Hypothalamus (tissue), 51 donors: ENCODE measurements at places on chromosomes 16 and 17.
A peak's percentile ranks its signal among the peaks of the same experiment; 100 is the strongest.

- no peak for DNase-seq
Observed at GRCh38 chr17:78828470-78829185, 12.0 kb downstream of the USP36 start.

- DNase-seq = no peak
Observed at GRCh38 chr17:14471052-14471451, 170.2 kb downstream of the HS3ST3B1 start.

DNA sequence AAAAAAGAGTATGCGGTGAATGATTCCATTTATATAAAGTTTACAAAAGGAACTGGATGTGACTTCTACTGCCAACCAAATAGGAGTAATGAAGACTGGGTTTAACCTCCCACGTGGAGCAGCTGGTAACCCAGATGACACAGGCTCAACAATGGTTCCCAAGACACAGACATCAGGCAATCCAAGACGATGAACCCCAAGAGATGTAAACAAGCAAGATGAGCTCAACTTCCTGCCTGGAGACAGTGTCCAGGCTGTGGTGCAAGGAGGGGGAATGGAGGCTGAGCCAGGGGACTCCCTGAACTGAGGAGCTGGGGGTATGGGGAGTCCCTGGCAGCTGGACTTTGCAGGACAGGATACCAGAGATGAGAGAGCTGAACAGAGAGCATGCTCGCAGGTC, 104.7 kb downstream of the LITAF start:
- DNase-seq = no peak

DNA sequence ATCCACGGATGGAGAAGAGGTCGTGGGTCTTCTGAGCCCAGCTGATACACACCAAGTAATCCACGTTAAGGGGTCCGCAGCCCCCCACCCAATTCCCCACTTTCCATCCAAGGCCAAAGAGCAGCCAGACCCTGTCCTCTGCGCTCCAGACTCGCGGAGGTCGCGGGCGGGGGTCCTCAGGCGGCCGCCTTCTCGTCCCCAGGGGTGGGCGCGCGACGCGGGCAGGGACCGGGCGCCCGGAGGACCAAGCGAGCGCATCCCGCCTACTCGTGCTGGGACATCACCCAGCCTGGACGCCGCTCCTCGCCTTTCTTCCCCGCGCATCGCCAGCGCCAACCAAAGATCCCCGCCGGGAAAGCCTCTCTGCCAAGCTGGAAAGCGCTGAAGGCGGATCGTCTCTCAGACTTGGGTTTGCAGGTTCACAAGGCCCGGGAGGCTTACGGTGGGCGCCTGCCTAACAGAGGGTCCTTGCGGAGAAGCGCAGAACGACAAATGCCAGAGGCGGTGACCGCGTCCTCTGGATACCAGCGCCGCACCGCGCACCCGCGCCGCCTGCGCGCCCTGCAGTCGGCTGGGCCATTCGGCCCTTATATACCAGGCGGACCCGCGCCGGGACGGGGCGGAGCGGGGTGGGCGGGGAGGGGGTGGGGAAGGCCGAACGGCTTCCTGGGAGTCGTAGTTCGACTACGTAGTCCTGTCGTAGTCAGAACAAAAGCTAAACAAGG, 471.6 kb downstream of the SOX9 start:
- DNase-seq = peak; percentile 79

- peak; percentile 39 for DNase-seq
Observed at GRCh38 chr16:28975158-28975599, 601 bp downstream of the SPNS1 start.

DNA sequence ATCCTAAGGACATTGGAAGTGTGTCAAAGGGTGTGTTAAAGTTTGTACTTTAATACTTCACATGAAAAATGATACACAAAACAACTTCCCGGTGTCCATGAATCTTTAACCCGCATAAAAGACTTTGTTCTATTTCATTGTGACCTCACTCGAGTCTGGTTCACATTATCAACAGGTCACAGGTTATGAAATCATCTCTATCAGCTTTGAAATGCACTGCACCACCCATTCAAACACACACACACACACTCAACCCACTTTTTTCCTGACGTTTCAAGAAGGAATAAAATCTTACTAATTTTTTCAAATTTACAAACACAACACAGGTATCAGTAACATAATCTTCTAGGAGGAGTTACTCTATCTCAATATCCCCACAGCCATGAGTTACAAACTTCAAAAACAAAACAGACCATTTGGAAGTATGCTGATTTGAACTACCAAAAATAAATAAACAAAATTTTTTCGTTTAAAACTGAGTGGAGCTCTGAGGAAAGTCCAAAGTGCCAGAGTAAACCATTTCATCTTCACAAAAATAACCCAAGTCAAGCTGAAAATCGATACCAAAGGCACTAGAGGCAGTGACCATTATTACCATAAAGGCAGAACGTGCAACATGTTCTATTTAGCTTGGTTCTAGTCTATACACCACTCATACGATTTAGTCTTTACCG, 2.7 kb downstream of the ACOX1 start:
- DNase-seq = no peak

GRCh38 chr17:29369831-29370735, 20.1 kb upstream of the TAOK1 start:
- DNase-seq = peak; percentile 36

DNA sequence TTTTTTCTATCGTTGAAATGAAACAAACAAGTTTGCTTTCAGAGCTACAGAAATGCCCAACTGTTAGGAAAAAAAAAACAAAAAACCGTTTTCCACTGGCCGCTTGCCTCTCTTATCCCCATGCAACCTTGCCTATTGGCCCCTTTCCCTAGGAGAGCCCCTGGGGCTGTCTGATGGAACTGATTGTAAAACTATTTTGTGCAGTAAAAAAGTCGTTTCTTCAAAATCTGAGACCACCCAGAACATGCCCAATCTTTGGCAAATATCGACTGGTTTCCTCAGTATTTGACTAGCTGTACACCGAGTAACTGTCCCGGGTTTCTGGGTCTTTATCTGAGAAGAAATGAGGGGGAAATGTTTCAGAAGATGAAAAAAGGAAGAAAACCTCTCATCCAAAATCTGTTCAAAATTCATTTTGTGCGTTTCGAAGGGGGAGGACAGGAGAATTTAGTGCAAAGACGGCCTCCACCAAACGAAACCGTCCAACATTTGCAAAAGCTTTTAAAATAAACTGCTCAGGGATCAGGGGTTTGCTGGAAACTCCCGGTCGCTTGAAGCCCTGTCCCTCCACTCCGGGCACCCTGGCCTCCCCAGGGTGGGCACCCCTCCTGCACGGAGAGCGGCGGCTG, 1.1 kb upstream of the GNAO1 start:
- peak; percentile 26 for DNase-seq

- peak; percentile 55 for DNase-seq
Observed at GRCh38 chr17:10114931-10115535, 83.4 kb downstream of the GAS7 start.

GRCh38 chr16:90019543-90020259, 445 bp upstream of the DBNDD1 start:
- peak; percentile 33 for DNase-seq

DNA sequence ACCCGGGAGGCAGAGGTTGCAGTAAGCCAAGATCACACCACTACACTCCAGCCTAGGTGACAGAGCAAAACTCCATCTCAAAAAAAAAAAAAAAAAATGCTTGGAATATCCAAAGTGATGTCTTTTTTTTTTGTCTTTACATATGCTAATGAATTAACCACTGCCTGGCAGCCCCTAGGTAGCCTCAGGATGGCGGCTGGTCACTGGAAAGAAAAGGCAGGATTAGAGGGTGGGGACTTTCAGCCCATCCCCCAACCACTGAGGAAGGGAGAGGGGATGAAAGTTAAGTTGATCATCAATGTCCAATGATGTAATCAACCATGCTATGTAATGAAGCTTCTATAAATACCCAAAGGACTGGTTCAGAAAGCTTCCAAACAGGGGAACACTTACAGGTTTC, 26.8 kb downstream of the RNF157 start:
- no peak for DNase-seq

GRCh38 chr16:8668113-8668512, 6.3 kb upstream of the ABAT start:
- DNase-seq = no peak

DNA sequence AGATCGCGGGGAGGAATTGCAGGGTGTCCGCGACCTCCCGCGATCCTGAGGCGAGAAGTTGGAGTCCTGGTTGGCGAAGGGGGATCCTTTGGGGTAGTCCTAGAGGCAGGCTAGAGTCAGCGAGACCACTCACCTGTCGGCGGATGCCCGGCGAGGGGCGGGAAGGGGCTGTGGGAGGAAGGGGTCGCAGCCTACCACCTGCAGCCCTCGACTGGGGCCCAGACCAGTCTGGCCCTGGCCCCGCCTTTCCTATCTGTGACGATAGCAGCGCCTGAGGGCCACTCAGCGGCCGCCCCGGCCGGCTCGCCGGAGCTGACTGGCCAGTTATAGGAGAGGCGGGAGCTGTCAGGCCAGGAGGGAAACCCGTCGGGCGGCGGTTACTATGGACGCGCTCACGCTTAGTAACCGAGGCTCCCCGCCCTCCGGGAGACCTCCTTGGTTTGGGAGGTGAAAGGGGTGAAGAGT, at the start of gene TEKT3:
TEKT3 (minus strand) TSS at position 213 of the 465 bp plus-strand sequence. CDS start 10,012 bp downstream, outside the sequence.
- no peak for DNase-seq

DNA sequence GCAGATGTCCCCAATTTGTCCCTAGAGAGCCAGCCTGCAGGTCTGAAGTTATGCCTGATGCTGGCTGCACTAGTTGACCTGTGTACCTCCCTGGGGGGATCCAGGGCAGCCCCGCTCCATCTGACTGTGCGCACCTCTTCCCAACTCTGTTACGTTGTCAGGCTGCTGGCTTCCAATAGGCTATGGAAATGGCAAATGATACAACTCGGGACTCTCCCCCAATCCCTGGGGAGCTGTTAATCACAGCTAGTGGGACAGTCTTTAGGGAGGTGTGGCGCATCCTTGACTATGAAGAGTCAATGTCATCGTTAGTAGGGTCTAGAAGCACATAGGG, 30.1 kb downstream of the GPRC5B start:
- no peak for DNase-seq

DNA sequence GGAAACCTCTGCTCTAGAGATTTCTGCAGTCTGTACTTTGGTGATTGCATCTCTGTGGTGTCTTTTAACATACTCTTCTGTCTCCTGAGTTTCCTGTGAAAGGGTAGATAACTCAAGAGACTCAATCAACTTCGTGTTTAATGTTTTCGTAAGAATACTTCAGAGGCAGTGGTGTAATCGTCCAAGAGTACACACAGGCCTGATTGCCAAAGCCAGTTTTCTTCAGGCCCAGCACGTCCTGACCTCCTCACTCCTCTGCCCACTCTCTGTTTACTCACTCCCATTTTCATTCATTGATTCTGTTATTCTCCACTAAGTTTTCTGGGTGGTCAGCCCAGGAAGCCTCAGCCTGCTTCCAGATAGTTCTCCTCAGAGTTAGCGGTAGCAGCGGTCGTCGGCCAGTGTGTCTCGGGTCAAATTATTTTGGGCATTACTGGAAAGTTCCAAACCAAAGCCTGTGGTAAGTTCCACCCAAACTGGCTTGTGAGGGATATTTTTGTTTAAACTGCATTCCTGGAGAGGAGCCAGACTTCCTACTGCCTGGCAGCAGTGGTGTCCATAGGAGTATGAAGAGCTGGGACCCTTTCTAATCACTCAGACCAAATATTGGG, 293.2 kb downstream of the WWOX start:
- DNase-seq = no peak

DNA sequence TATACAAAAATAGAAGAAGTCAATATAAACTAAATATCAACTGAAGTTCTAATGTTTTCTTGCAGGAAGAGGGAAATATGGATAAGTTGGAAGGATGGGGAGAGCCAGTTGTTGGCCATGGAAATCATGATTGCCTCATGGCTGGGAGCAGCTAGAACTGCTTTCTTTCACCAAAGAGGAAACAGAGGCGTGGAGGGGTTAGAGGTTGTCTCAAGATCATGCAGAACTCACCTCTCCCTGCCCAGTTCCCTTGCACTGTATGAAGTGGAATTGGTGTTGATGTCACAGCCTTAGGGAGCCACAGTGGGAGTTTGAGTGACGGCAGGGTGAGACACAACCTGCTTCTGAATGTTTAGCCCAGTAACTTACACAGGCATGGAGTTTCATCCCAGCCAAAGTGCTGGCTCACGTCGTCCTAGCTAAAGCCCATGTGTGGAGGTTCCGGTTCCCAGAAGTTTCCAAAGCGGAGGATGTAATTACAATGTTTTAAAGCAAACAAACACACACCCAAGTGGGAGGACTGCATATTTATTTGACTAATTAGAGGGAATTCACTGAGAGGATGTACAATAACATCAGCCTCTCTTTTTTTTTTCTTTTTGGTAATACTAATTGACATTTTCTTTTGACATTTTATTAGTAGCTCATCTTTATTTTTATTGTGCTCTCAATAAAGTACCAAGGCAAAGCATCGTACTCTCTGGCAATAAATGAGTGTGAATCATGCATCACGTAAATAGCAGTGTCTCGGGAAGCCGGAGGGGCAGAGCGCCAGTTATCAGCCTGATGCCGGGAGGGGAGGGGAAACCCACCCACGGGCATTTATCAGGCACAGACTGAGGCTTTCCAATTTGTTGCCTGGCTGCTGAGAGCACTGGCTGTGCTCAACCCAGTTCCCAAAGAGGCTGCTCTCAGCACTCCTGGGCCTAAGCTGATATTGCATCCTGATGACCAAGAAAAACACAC, 118.7 kb upstream of the CDH5 start:
- no peak for DNase-seq

GRCh38 chr17:38604479-38605403, 1.0 kb downstream of the SRCIN1 start:
- peak; percentile 63 for DNase-seq

- no peak for DNase-seq
Observed at GRCh38 chr16:62805221-62805857, 769.1 kb upstream of the CDH8 start.

DNA sequence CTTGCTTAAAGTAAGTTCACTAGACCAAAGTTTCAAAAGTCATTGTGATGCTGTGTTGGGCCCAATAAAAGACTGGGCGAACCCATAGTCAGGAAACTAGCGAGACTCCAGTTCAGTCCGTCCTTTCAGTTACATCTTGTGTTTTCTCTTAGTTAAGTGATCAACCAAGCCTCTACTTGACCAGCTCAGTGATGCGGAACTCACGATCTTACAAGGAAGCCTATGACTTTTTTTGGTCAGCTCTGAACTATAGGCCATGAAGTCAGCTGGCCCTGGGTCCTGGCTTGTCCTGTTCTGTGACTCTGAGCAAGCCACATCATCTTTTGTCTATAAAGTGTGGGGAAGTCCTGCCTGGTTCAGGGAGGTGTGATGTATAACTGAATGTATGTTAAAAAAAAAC, 21.7 kb upstream of the WSCD1 start:
- no peak for DNase-seq

- DNase-seq = no peak
Observed at GRCh38 chr17:27282054-27282551, 11.8 kb upstream of the WSB1 start.

GRCh38 chr16:82229800-82230619, 60.0 kb upstream of the MPHOSPH6 start:
- peak; percentile 17 for DNase-seq

GRCh38 chr17:67542219-67543114, 165.4 kb downstream of the PITPNC1 start:
- DNase-seq = no peak
